ENCODE measurements at places on chromosomes 2 and 18.
A peak's percentile ranks its signal among the peaks of the same experiment; 100 is the strongest.

- DNase-seq, result no peak
Measured at GRCh38 chr2:167964650-167965413, 282.6 kb downstream of the STK39 start.

DNA sequence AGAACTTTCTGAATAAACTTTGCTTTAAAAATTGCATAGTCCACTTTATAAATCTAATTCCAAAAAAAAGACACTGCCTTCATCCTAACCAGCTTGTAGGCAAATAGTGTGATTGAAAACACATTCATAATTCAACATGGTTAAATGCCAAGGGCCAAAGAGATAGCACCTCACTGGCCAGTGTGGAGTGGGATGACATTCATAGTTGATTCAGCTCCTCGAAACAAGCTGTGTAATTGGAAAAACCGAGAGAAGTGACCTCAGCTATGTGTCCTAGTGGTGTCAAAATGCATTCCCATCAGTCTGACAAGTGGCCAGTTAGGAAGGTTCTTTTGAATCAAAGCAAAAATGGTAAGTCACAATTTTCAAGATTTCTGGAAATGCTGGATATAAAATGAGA lies 1068.5 kb upstream of the CELF4 start:
- DNase-seq, result no peak

DNA sequence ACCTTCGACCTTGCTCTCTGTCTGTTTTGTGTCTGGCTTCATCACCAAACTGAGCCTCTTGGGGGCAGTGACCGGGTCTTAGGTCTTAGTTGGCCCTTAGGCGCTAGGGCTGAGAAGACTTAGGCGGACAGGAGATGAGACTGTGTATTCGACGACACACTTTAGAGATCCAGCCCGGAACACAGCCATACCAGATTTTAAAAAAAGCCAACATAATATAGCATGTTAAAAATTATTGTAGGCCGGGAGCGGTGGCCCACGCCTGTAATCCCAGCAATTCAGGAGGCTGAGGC lies 9.5 kb upstream of the PROC start:
- DNase-seq, result no peak

DNA sequence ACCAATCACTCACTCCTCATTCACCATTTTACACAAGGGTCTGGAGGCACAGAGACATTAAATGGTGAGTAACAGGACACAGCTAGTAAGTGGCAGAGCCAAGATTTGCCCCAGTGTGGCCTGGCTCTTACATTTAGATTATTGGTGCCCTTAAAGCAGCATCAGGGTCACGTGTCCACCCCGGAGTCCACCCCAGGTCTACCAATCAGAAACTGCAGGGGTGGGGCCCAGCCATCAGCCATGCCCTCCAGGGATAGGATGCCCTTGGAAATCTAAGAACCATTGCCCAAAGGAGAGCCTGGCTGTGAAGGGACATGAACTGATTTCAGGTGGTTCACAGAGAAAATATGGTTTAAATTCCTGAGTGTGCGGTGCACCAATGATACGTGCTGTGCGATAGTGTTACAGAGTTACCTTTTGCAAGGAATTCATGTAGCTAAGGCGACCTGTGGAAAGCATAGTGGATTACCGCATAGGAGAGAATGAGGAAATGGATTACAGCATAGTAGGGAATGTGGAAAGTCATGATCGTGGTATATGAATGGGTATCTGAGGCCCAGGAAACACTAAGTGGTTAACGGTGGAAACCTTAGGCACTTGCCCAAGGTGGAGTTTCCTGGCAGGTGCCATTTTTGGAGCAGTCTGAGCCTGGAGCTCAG lies 17.8 kb downstream of the IGFBP5 start:
- no peak for DNase-seq

DNA sequence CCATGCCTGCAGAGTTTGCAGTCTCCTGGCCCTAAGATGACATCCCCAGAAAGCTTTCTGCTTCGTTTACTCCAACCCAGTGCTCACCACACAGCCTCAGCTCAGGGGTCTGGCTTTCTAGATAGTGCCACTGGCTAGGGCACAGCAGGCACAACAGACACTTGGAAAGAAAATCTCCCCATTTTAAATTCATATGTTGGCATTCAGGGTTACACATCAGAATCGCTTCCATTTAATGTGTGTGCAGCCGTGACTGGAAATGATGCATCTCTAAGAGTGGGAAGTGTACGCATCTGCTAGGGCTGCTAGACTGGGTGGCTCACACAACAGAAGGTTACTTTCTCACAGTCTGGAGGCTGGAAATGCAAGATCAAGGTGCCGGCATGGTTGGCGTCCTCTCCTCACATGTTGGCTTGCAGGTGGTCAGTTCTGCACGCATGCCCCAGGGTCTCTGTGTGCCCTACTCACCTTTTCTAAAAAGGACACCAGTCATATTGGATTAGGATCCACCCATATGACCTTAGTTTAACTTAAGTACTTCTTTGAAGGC lies 329.4 kb upstream of the RAB12 start:
- DNase-seq, result no peak

GRCh38 chr2:101517758-101518271 lies 42.9 kb upstream of the RFX8 start:
- DNase-seq, result no peak

GRCh38 chr2:238107525-238108422 lies 7.6 kb downstream of the ESPNL start:
- no peak for DNase-seq

- no peak for DNase-seq
Measured at GRCh38 chr2:45388541-45389100, 222.4 kb downstream of the SRBD1 start.

GRCh38 chr18:23939366-23939765 lies 75.2 kb upstream of the TTC39C start:
- no peak for DNase-seq

DNA sequence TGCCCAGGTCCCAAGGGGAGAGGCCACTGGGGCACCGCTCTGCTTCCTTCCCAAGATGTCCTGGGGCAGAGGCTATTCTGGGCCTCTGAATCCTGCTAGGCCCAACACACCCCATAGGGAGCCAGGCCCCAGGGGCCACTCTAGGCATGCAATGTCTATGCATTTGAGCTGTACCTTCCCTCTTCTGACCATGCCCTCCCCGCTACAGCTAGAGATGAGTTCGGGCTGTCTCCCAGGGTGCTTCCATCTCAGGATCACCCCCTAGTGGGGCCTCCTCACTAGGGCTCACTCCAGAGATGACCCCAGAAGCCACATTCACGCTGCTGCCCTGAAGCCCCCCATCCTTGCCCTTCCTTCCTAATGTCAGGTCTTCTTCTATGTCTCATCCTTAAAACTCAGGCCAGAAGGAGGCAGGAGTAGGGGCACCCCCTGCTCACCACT lies 54.4 kb downstream of the TNS1 start:
- no peak for DNase-seq

DNA sequence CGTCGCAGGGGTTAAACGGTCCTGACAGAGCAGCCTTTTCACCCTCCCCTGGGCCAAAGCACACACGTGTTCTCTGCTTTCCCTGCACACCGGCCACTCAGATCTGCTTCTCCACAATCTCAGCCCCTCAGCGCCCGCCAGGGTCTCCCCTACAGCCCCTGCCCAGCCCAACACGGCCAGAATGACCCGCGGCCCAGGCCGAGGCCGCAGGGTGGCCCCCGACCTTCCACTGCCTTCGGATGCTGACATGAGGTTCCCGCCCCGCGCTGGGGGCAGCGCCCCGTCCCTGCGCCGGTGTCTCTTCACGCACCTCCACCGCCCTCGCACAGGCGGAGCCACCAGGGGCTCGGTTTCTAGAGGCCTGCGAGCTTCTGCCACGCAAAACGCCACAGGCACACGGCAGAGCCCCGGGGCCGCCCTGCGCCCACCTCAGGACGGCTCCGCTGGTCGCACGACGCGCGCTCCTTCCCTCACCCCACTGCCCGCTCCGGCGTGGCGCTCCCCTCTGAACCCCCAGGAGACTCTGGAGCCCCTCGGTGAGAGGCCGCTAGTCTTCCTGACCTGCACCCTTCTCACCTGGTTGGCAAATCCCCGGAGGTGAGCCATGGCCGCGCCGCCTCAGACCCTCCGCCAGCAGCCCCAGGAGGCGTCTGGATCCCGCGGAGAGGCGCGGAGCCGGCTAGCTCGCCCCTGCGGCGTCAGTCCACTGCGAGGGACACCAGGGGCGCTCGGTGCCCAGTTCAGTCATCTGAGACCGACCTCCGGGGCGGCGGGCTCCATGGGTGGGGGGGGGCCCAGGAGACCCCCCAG lies 749 bp downstream of the STK25 start:
- peak; percentile 57 for DNase-seq

DNA sequence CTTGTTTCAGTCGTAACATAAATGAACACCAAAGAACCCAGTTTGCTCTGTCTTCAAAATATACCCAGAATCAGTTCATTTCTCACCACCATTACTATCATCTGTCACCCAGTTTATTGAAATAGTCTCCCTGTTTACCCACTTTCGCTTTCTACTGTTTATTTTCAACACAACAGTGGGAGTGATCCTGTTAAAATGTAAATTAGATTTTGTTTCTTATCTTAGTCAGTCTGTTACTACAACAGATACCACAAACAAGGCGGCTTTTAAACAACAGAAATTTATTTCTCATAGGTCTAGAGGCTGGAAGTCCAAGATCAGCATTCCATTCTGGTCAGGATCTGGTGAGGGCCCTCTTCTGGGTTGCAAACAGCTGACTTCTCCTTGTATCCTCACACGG lies 74.8 kb downstream of the ARHGAP15 start:
- DNase-seq, result no peak

DNA sequence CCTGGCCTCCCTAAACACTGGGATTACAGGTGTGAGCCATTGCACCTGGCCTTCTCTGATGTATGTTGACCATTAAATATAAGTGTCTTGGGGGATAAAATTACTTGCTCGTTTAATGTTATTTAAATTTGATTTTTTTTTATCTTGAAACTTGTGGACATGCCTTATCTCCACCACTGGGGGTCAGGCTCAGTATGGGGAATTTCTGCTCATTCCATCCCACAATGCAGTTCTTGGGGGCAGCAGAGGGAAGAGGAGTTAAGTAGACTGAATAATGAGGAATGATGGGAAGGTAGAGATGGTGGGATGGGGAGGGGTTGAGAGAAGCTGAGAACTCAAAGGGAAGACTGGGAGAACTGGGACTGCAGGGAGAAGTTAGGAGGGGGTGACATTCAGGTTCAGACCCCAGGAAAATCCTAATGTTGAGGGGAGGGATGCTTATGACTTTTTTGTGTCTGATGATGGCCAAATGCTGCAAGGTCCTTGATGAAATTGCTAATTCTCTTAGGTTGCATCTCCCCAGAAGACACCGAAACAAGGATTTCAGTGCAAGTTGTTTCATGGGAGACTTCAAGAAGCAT lies 174.2 kb downstream of the MIB1 start:
- no peak for DNase-seq

DNA sequence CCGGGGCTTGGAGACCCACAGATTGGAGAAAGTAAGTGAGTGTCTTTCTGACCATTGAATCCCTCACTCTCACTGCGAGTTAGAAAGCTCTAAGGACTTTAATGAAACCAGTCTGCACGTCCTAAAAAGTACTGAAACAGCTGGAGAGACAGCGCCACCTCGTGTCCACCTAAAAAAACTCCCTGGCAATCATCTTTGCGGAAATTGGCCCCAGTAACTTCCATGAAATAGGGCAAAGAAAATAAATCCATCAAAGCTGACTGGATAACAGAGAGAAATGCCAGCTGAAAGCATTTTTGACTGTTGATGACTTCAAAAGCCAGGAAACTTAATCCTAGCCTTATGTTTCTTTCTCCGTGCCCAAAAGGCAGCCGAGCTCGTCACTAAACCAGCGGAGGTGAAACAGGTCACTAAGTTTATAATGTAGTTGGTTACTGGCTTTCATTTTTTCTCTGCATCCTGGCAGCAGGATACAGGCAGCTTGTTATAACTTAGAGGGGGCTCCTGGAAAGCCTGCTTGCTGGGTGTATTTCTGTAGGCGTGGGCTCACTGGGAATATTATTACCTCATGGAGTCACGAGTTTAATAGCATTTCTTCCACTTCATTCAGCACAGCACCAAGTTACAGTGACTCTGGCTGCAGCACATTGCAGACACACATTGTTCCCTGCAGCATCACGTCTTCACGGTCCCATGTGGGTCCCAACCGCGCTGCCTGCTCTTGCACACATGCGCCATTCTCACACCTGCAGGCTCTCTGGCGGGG lies 266.5 kb downstream of the HRH4 start:
- DNase-seq, result peak; percentile 70

DNA sequence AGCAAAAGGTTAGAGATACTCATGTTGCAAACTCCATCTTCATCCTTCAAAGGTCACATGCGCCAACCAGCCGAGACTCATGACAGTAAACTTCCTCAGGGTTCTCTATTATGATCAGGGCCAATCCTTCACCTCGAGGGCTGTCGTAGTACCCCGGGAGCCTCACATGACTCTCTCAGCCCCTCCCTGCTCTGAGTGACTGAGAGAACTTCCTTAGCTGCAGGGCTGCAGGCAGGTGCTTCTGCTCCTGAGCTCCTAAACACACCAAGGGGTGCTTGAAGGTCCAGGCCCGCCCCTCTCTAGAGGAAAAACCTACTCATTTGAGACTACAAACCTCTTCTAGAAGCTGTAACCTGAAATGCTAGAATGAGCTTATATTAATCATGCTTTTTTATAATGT lies 48.2 kb downstream of the LONRF2 start:
- DNase-seq, result no peak

- no peak for DNase-seq
Measured at GRCh38 chr2:221204699-221205098, 367.4 kb downstream of the EPHA4 start.

- DNase-seq, result peak; percentile 79
Measured at GRCh38 chr2:111705711-111706336, 178.2 kb downstream of the ANAPC1 start.

DNA sequence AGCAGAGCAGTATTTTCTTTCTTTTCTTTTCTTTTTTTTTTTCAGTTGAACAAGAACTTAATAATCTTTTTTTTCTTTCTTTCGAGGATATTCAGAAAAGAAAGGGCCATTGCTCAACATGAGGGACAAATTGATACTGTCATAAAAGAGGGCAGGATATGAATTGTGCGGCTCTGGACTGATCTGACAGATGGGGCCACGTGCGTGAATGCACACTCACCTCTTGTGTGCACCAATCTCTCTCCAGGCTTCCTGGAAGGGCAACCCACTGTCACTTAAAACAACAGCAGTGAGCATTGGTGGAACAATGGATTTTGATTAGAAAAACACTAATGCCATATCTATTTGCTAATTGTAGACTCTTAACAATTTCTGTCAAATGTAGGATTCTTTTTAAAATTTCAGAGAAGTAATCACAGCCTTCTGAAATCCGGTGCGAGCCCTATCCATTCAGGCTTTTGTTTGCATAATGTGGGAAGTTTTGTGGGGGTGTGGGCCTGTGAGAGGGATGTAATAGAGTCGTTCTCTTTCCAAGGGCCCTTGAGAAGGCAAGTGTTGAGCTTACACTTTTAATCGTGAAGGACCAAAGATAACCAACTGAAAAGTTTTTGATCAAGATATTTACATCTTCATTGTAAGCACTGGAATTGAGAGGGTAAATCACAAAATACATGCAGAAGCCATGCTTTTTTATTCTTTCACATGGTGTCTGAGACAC lies 298.8 kb downstream of the SP3 start:
- DNase-seq, result no peak

Measured in stimulated activated CD4-positive, alpha-beta T cell treated with anti-CD3 and anti-CD28 coated beads, Interleukin-15, amount 100 ng/mL, for 24 hours (primary cell).